ENCODE measurements at places on chromosomes 3 and 15.
A peak's percentile ranks its signal among the peaks of the same experiment; 100 is the strongest.

DNA sequence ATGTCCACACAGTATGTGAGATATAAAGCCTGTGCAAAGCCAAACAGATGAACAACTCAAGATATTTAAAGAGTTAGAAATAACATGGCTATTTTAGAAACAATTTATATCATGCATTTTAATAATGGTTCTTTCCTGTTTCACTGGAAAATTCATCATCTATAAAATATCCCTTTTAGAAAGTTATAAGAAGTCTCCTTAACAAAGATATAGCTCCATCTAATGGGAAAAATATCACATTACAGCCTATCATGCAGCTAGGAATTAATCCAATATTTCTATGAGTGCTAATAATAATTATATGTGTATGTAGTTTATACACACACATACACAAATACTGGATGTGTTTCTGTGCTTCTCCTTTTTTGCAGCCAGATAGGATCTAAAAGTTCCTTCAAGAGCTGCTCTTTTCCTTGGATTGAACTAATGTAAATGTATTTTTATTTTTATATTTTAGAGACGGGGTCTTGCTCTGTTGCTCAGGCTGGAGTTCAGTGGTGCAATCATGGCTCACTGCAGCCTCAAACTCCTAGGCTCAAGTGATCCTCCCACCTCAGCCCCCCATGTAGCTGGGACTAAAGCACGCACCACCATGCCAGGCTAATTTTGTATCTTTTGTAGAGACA is 21.6 kb downstream of the RPL22L1 start:
- peak; percentile 49 for DNase-seq

DNA sequence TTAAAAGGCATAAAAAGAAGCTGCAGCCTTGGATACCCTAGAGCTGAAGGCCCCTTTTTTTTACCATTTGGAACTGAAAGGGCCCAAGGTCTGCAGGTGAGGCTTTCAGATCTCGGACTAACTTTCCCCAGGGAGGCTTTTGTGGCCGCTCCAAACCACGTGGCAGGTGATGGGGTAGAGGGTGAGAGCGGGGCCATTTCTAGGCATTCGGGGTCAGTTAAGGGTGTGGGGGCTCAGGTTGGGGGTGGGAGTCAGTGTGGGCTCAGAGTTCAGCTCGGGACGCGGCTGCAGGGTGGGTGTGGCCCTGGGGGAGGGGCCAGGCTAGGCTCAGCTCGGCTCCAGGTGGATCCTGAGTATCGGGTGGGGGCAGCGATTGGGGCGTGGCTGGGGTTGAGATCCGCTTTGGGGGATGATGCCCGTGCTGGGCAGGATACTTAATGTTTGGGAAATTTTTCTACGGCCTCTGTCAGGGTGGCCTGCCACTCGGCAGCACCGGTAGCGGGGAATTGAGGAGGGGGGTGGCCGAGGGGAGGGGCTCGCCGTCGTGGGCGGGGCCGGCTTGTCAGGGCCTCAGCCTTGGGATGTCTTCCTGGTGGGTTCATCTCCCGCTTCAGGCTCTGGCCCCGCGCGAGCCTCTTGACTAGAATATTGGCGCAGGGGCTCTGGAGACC is 2.5 kb downstream of the KLF13 start:
- no peak for DNase-seq

GRCh38 chr3:153008226-153008625 is 153.8 kb upstream of the RAP2B start:
- no peak for DNase-seq

- no peak for DNase-seq
Measured at GRCh38 chr3:179265875-179266274, 15.0 kb upstream of the KCNMB3 start.

DNA sequence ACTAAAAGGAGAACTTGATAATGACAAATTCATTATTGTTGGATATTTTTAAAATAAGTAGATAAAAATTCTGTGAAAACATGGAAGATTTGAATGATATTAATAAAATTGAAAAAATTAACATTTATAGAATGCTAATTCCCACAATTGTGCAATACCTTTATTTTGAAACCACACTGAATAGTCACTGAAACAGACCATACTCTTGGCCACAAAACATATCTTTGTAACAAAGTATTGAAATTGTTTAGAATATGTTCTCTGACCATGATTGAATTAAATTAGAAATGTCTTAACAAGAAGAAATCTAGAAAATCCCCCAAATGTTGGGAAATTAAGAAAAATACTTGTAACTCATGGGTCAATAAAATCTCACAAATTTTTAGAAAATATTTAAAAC is 49.2 kb downstream of the ARHGAP11B start:
- DNase-seq, result no peak

GRCh38 chr3:163773136-163773535 is 1305.2 kb downstream of the SI start:
- no peak for DNase-seq

DNA sequence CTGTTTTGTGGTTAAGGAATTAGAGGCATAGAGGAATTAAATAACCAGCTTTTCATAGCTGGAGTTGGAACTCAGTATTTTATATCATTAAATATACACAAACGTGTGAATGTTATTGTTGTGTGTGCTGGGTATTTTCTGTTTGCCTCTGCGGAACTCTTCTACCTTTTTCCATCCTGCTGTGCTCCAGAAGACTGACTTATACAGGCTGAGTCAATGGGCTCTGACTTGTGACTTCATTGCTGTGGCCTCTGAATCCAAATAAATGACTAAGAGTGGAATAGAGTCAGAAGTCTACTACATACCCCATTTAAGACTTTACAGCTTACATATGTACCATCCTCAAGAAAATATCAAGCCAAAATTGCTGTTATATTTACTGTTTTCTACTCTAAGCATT is 17.6 kb downstream of the ARIH1 start:
- DNase-seq, result peak; percentile 81

DNA sequence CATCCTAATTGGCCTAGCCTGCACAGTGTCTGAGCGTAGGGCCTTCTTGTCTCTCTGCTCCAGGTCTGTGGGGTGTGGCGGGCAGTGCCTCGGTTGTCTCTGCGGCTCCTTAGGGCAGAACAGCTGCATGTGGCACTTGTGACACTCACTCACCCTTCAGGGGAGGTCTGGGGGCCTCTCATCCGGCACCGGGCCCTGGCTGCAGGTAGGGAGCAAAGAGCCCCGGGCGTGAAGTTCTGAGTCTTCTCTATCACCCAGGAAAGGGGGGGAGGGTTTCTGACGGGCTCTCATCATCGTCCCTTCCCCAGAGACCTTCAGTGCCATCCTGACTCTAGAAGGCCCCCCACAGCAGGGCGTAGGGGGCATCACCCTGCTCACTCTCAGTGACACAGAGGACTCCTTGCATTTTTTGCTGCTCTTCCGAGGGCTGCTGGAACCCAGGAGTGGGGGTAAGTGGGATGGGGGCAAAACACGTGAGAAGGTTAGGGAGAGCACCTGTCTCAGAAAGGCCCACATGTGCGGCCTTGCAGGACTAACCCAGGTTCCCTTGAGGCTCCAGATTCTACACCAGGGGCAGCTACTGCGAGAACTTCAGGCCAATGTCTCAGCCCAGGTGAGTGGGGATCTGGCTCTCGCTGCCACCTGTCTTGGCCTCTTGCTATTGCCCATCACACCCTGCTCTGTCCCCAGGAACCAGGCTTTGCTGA is 2.6 kb downstream of the CHRD start:
- DNase-seq, result no peak

DNA sequence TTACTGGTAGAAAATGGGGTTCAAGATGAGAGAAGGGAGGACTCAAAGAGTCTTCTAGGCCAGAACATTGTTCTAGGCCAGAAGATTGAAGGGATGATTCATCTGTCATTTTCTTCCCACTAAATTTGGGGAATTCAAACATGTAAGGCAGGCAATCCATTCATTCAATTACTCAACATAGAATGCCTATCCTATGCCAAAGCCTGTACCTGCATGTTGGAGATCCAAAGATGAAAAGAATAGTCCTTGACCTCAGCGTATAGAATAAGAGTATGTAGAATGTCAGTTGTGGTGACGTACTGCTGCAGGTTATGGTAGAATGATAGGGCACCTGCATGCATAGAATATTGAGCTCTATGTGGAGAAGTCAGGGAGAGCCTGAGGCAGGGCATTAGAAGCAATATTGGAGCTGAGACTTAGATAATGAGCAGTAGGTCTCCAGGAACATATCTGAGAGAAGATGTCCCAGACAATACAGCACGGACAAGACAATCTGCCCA is 49.7 kb downstream of the STAC start:
- no peak for DNase-seq

DNA sequence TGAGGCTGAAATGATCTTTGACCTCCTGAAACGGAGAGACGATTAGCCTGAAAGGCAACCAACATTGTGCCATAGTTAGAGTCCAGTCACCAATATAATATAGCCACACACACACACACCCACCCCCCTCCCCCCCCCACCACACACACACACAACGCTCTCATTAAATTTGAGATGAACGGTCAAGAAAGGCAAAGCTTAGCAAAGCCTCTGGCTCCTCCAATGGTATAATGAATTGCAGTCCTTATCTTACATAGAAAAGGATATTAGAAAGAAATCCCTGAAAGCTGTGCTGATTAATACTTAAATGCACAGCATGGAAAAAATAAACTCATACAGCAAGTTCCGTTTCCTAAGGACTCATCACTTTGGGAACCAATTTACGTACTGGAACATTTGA is 876 bp upstream of the ZNF385D start:
- no peak for DNase-seq

DNA sequence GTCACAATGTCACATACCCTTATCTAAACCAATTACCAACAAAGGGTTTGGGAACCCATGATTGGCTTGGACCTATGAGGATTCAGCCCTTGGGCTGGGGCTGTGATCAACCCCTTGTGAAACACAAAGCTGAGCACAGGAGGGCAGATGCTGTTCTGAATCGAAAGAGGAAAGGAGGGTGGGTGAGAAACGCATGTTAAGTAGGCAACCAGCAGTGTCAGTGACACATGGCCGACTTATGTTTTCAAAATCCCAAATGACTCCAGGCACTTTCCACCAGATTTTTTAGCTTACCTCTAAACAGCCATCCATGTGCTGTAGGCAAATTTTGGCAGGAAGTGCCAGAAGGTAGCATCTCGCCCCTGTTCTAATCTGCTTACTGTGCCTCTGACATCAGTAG is 34.1 kb upstream of the KLHL25 start:
- no peak for DNase-seq

- DNase-seq, result no peak
Measured at GRCh38 chr3:83498361-83499016, 1460.3 kb upstream of the CADM2 start.

DNA sequence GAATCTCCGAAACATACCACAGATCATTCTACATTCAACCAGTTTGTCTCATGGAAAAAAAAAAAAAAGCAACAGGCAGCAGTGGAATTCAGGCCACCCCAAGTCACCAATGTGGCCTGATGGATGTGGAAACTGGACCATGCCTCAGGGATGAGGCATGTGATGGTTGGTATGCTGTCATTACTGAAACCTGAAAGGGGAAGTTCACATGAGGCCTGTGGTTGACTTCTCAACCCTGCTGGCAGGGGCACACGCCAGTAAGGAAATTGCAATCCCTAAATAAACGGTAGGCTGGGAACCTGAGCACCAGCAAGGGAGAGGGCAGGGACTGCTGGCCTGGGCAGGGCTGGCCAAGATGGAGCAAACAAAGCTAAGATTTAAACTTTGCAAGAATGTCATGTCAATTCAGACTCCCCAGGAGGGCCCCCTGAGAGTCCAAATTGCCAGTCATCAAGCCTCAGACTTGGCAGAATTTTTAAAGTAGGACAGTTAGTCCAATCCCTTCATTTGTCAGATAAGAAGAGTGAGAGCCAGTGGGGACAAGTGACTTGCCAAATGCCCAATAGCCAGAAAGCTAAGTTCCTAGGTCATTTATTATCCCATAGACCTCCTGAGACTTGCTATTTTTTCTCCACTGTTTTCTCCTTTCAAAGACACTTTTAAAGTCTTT is 310.4 kb downstream of the ERC2 start:
- peak; percentile 59 for DNase-seq

- DNase-seq, result peak; percentile 71
Measured at GRCh38 chr3:124800511-124801258, 70.4 kb downstream of the UMPS start.

DNA sequence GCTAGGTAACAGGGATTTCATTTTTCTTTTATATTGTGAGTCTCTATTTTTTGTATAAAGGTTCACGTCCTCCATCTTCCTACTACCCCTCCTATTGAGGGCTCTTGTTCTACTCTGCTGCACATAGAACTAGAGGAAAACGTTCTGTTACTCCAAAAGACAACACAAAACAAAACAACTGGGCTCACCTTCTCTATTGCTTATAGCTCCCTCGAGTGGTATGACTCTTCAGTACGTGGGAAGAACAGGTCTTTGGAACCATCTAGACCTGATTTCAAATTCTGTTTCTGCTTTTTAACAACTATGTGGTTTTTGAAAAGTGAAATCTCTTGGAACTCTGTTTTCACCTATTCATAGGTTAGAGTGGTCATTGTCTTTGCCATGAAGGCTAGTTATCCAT is 515.3 kb downstream of the SOX2 start:
- no peak for DNase-seq

- no peak for DNase-seq
Measured at GRCh38 chr15:56036546-56037067, 43.2 kb upstream of the NEDD4 start.

GRCh38 chr3:171306631-171307030 is 153.6 kb downstream of the TNIK start:
- peak; percentile 99 for DNase-seq

DNA sequence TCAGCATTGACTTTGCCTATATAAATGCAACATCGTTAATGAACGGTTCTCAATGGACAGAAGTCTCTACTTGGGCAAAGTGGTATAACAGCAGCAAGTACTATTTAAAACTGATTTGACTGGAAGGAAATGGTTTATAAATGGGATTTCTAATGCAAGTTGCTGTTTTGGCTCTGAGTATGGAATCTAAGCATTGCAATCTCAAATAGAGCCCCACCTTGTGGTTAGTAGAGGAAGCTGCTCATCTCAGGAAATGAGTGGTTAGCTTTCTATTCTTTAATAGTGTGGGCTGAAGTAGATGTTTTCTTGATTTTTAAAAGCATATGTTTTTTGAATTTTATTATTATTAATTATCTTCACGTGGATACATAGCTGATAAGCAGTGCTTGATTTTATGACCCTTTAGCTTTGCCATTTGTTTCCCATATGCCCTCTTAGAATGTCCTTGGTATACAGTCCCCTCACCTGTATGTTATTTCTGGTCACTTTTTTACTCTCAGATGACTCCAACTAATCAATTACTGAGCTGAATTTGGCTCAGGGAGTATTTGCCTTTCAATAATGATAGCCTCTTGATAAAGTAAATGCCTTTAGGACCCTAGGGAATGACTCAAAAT is 67.1 kb downstream of the OXSM start:
- DNase-seq, result peak; percentile 58
